CMK (cell line): ENCODE measurements at places on chromosomes 6 and 20.

- no peak for DNase-seq
Observed at GRCh38 chr6:139588076-139588639, 213.7 kb upstream of the CITED2 start.

DNA sequence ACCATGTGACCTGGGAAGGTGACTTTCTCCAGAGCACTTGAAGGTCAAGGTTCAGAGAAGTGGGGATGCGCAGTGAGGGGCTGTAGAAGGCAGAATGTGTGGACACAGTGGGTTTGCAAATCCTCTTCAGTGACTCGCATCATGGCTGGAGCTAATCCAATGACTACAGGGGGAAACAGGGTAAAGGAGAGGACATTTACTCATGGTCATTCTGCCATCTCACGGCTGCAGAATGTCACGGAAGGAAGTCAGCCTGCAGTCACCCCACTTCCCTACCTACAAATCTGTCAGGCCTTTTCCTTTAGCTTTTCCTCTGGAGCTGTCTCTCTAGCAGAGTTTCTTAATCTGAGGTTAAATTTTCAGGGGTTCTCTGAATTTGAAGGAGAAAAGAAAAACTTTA, 337.6 kb downstream of the CDC5L start:
- no peak for DNase-seq

DNA sequence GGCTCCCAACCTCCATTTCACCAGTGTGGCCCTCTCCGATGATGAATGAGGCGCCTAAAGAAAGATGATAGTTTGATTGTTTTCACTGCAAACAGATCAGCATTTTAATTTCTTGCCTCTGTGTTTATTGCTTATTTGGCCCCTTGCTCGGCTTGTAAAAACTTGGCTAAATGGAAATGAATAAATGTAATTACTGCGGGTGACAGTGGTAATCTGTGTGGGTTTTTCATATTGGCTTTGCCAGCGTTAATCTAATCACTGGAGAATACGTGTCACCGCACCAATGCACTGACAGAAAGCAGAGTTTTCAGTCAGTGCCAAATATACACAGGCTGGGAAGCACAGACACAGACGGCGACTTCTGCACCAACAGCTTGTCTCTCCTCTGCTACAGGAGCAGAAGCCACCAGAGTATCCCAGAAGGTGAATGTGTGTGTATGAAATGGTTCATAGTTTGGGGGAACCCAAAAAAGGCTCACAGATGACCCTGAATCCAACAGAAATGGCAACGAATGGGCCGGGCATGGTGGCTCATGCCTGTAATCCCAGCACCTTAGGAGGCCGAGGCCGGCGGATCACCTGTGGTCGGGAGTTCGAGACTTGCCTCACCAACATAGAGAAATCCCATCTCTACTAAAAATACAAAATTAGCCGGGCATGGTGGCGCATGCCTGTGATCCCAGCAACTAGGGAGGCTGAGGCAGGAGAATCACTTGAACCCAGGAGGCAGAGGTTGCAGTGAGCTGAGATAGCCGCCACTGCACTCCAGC, 534.0 kb downstream of the PKHD1 start:
- no peak for DNase-seq

GRCh38 chr6:83884523-83884922, 25.0 kb downstream of the CYB5R4 start:
- DNase-seq = no peak

- DNase-seq = no peak
Observed at GRCh38 chr6:35844290-35844689, 39.1 kb downstream of the LHFPL5 start.

DNA sequence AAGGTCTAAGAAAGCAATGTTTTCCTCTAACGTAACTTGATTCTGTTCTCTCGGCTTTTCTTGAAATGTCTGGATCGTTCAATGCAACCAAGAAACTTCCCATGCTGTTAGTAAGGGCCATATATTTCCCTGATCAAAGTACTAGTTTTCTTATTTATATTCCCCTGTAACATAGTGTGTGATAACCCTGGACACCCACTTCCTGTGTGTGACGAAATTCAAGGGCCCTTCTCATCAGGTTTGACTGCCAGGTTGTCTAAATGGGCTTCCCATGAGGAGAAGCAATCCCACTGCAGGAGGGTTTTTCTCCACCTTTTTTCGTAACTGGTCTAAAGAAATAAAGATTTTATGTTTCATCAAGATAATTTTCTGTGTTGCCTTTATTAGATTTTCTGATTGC, 102.6 kb upstream of the RPS6KA2 start:
- DNase-seq = no peak

DNA sequence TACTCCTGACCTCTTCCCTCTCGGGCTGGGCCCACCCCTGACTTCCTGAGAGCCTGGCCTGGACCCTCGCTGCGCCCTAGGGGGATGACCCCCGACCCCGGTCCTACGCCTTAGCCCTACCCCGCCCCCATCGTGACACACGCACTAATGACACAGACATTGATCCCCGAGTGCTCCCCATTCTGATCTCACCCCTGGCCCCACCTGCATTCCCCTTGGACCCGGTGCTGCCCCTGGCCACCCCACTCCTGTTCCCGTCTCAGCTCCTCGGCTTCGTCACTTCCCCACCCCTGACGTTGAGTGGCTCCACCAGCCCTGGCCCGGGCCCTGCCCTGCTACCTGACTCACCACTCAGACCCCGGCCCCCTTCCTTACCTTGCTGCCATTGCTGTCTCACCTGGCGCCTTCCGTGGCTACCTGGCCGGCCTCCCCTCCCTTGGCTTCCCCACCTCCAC, 12.1 kb downstream of the RBCK1 start:
- no peak for DNase-seq

- no peak for DNase-seq
Observed at GRCh38 chr6:43393602-43394001, 24.2 kb upstream of the ZNF318 start.

DNA sequence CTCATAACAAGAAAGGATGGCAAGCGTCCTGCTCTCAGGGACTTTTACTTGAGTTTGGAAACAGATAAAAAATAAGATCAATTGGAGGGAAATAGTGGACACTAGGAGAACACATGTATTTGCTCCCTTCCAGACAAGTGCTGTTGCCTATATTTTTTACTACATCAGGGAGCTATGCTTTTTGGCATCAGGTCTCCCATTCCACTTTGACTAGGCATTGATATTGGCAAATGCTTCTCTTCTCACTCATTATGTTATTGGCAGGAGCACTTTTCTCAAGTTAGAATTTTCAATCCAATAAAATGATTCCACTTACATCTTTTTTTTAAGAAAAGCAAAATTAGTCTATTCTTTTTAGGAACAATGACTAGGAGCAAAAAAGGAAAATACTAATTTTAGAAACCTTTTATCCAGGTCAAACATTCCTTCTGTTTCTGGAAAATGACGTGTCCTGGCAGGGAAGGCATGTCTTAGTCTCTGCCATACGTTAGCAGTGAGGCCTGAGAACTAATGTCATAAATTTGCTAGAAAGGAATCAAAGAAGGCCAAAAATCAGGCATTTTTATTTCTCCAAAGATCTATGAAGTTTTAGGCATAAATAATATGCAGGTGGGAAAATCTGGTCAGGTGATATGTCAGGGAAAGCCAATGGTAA, 21.4 kb downstream of the BCAS1 start:
- DNase-seq = no peak

GRCh38 chr6:24332317-24332716, 25.5 kb downstream of the DCDC2 start:
- no peak for DNase-seq

DNA sequence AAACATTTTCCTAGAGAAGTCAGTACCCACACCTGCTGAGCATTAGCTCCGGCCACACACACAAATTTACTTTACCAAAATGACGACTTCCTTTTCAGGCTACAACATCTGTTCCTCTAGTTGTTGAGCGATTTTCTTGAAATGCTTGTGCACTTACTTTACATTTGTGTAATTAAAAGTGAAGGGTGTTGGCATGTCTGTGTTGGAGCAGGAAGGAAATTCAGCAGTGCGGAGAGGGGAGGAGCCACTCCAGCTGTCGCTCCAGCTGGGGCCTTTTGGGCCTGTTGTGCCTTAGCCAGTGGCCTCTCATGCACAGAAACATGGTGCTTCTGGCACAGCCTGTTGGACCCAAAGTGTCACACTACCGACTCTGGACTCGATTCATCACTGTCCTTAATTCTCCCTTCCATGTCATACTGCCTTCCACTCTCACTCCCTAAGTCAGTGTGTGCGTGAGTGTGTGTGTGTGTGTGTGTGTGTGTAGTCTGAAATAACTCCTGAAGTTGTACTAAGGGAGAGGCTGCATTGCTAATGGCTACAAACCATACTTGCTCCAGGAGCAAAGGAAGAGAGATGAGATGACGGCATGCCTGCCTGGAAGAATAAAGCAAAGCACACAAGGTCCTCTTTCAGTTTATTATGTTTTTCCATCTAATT, 191.8 kb upstream of the ARG1 start:
- DNase-seq = no peak

GRCh38 chr20:56391596-56392131, 351 bp downstream of the AURKA start:
- no peak for DNase-seq

DNA sequence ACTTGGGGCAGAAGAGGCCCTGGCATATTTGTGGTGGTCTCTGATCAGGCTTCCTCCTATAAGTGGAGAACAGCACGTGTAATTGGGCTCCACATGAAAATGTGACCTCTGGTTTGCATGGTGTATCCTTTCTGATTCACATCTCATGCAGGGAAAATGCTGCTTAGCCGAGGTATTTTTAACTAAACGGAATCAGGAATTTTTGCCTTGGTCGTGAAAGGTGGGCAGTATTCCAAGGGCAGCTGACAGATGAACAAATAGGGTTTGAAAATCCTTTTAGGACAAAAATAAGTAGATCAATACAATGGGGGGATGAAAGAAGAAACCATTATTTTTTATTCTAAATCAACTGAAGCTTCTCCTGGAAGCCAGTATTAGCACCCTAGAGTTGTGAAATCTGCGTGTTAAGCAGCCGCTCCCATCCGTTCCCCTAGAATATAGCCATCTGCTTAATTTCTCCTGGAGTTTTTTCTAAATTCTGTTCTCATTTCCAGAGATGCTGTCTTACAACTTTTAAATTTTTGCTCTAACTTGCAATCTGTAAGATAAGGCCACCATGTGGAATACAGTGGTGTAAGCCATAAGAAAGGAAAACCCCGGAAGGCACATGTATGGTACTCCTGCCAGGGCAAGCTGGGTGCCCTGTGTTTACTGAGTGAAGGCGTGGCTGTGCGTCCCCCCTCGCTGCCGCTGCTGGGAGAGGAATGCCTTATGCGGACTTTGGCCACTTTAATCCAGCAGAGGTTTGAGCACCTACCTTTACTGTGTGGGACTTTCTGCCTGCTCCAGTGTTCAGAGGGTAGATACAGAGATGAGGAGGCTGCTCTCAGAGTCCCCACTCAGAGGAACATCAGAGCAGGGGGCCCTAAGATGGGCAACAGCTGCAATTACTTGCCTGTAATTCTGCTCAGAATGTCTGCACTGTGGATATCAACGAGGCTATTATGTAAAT, 52.4 kb downstream of the SYNJ2 start:
- no peak for DNase-seq

DNA sequence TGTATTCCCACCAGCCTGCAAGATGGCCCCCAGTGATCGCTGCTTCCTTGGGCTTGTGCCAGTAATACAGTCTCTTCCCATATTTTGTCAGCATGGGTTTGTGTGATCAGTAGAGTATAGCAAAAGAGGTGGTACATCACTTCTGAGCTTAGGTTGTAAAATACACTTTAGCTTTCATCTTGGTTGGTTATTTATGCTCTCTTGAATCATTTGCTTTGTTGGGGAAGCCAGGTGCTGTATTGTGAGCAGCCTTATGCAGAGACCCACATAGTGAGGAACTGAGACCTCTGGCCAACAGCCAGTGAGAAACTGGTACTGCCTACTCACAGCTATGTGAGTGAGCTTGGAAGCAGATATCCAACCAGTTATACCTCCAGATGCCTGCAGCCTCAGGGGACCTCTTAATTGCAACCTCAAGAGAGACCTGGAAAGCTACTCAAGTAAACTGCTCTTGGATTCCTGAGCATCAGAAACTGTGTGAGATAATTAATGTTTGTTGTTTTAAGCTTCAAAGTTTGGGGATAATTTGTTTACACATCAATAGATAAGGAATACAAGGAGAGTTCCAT, 229.3 kb downstream of the FARS2 start:
- DNase-seq = no peak

- no peak for DNase-seq
Observed at GRCh38 chr6:15574486-15574885, 88.3 kb downstream of the DTNBP1 start.

DNA sequence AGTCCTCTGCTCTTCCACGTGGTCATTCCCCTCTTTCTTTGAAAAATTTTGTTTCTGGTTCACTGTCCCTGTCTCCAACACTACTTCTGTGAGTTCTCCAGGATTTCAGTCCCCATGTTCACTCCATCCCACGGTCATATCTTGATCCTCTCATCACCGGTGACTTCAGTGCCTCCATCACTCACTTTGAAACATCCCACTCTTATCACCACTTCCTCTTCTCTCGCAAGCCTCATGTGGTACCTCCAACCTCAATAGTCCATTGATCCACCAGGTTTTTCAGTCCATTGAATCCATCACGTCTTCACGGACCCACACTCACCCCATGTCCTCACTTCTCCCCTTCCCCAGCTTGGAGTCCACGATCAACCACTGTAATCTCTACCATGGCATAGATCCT, 64.8 kb downstream of the CARMIL1 start:
- DNase-seq = no peak

DNA sequence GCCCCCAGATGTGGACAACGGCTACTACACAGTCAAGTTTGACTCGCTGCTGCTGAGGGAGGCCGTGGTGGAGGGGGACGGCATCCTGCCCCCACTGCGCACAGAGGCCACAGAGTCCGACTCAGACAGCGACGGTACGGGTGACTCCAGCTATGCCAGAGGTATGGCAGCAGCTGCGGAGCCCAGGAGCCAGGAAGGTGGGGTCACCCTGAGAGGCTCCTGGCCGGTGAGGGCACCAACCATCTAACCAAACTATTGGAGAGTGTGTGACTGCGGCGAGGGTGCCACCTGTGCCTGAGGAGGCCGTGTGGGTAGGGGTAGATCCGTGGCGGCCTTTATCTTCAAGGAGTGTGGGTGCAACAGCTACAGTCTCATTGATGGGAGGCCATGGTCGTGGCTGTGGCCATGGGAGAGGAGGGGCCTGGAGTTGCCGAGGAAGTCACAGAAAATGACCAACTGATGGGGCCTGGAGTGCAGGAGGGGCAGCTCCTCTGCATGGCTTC, 2.8 kb upstream of the LIME1 start:
- DNase-seq = no peak

DNA sequence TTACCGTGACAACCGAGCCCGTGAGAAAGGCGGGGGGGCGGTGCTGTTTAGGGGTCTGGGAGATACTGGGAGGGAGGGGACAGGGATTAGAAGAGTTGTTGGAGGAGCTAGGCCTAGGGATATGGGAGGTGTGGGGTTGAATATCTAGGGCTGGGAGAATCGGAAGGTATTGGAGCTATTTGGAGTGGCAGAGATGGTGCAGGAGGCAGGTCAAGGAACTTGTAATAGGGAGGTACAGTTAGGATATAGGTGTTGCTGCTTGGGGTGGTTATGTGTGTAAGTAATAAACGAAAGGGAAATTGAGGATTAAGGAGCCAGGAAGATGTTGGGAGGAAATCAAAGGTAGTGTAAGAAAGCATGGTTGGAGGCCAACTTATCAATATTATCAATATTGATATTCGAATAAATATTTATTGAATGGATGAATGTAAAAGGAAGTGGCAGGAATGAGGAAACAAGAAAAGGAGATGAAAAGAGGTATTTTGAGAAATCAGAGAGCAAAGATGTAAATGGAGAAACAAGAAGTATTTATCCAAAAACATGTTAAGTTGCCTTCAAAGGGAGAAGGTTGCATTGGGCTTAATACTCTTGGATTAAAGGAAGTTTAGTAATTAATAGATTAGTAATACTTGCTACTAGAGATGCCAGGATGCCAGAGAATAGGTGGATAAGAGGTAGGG, 602 bp downstream of the PPP1R11 start:
- DNase-seq = no peak
